Stimulated activated CD8-positive, alpha-beta memory T cell treated with anti-CD3 and anti-CD28 coated beads, Interleukin-12 subunit alpha, Interleukin-12 subunit beta, amount 100 ng/mL, for 1 hour (primary cell): ENCODE measurements at places on chromosomes 2 and 18.
A peak's percentile ranks its signal among the peaks of the same experiment; 100 is the strongest.

DNA sequence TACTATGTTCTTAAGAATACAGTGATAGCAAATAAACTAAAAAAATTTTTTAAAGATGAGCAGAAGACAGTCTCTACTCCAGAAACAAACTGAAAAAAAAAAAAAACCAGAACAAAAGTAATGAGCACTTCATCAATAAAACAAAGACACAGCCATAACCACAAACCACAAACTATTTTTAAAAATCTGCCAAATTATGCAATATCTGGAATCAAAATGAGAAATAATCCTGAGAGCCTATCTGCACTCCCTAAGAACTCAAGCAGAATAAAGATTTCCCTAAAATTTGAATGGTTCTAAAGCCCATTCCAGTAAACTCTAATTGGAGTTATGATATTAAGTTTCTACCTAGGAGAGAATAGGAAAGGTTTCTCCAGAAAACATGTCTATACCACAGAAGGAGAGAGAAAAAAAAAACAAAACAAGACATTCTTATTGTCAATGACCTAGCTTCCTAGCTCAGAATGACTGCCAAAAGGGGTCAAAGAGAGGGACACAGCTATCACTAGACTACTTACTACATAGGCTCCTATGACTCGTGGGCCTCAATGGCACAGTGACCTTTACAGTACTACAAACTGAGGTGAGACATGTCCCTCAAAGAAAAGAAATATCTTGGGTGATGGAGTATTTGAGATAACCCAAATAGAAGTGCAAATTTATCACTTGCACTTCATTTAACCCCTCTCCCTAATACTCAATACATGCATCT is 262.8 kb downstream of the ZEB2 start:
- no peak for DNase-seq

GRCh38 chr2:31214444-31214915 is 2.8 kb downstream of the CAPN14 start:
- DNase-seq: no peak

DNA sequence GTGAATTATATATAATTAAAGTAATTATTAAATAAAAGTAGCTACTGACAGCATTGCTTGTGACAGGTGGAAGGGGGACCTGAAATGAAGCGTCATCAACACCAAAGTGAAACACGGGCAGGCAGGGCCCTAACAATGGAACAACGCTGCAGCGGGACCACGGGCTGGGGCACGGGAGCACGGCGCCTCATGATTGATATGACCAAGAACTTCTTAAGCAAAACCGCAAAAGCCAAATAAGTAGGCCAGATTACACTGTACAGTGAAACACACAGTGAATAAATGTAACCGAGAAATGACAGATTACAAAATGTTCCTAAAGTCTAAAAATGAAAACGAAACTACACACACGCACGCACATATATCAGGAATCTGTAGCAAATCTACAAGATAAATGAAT is 81.4 kb downstream of the SNTG2 start:
- no peak for DNase-seq

DNA sequence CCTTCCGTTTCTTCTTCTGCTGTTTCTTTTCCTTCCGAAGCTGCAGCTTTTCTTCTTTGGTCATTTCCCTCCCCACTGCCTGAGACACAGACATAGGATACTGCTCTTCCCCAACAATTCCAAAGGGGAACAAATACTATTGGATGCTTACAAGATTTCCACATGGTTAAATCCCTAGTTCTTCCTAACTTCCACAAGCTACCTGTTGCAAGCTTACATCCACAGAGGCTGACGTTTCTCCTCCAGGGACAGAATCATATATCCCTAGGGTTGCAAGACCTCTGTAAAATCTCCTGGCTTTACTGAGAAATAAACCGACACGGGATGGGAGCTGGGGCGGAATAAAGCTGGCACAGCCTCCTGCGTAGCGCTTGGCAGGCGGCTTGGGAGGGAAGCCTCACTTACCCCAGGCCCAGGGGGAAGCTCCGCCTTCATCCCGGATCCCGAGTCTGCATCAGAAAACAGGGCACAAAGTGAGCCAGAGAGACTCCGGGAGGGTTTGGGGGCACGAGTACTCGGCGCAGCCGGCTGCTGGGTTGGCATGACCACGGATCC is 590 bp downstream of the EIF2B4 start:
- DNase-seq: no peak

GRCh38 chr2:190060626-190061025 is 1.9 kb downstream of the MSTN start:
- DNase-seq: no peak

GRCh38 chr2:192254444-192254843 is 59.7 kb upstream of the TMEFF2 start:
- DNase-seq: no peak

GRCh38 chr18:55477499-55477859 is 110.5 kb downstream of the TCF4 start:
- no peak for DNase-seq

DNA sequence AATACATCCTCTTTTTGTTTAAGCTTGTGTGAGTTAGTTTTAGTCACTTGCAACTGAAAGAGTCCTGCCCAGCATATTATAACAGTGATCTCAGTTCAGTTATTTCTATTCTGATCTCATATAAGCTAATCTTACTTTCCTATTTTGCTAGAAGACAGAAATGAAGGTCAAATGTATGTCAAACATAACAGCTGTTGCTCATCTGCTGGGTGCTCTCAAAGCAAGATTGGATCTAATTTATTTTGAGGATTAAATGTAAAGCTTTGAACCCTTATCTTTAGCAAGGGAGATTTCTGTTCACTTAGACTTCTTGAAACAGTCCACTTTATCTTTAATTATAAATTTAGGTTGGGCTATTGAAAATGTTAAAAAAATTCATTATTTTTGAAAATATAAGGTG is 31.2 kb downstream of the CRYGD start:
- no peak for DNase-seq

DNA sequence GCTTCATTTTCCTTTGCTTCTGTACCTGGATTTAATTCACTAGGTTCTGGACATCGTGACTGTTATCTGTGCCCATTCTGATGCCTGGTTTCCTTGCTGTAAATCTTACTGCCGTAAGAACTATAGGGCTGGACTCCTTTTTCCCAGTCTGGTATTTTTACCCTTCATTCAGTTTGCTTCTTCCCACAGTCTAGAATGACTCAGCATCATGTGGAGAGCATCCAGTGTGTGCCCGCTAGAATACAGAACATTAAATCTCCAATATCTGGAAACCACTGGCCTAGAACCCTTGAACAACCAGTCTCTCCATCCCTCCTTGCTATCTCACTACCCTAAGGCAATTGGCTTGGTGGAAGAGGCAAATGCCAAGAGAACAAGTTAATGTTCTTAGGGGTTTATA is 1075.4 kb upstream of the ZEB2 start:
- no peak for DNase-seq

DNA sequence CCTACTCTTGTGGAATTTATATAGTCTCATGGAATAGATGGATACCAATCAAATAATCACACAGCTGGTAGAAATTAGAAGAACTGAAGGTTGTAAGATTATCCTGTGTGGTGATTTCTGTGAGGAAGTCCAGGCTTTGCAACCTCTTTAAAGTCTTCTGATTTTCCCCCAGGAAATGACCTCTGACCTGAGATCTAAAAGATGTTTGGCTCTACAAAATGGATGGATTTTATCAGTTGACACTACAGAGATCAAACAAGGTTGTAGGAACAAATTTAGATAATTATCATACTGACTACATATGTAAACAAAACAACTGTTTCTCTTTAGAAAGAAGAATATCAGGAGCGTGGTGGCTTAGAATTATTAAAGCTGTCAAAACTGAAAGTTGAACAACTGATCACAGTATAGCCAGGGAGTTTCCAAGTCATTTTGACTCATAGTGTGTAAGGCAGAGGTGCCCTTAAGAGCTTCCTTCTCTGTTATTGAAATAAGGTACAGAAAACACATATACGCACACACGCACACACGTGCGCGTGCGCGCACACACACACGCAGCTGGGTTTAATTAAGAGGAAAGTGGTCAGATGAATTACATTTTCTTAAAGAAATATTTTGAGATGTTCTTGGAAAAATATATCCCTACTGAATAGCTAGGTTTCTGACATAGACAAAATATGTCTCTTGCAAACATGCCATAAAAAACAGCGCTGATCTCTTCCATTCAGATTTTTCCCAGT is 35.5 kb upstream of the PELI1 start:
- DNase-seq: no peak

DNA sequence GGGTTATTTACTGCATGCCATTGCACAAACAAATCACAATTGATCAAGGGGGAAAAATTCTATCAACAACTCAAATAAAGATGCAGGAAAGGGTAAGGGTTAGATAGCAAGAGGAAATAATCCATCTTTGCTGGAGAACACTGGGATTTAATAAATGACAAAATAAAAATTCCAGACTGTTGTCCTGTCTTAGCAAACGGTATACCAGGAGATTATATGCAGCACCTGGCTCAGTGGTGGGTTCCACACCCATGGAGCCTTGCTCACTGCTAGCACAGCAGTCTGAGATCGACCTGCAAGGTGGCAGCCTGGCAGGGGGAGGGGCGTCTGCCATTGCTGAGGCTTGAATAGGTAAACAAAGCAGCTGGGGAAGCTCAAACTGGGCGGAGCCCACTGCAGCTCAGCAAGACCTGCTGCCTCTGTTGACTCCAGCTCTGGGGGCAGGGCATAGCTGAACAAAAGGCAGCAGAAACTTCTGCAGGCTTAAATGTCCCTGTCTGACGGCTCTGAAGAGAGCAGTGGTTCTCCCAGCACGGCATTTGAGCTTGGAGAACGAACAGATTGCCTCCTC is 296.5 kb upstream of the THSD7B start:
- DNase-seq: no peak

- no peak for DNase-seq
These were observed 8.4 kb upstream of the SATB2 start for GRCh38 chr2:199465988-199466691.

- DNase-seq: no peak
These were observed 116.8 kb upstream of the PID1 start for GRCh38 chr2:229387866-229388265.

DNA sequence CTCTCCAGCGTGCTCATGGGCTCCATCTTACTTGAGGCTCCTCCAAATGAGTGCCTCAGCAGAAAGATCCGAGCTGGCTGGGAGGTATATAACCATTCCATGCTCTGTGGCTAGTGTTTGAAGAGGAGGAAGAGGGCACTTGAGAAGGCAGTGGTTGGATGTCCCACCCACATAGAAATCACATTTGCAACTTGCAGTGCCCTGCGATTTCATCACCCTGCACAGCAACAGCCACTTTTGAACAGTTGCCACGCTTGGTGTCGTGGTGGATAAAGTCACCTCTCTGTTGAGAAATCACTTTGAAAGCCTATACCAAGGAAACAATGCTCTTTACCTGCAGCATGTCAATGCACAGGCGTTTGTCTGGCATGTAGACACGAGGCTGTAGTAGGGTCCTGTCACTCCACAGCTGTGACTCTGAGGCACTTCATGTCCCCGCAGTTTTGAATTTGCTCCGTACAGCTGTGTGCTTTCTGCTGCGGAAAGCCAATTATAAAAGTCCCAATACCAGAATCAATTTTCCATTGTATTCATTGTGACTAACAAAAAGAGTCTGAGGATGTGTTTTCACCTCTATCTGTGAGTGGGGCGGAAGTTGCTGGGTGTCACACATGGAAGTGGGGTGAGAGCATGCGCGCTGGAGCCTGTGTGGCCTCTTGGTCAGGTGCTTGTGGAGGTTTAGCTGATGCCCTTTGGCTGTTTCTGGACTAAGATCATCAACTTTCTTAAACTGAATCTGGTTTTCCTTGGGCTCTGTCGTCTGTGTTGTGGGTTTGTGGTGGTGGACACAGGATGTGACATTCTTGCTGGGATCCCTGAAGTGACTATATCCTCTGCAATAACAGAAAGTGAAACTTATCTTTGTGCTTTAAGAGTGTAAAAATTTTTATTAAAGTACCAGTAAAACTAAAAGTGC is 2.8 kb downstream of the CNDP2 start:
- DNase-seq: peak; percentile 71

DNA sequence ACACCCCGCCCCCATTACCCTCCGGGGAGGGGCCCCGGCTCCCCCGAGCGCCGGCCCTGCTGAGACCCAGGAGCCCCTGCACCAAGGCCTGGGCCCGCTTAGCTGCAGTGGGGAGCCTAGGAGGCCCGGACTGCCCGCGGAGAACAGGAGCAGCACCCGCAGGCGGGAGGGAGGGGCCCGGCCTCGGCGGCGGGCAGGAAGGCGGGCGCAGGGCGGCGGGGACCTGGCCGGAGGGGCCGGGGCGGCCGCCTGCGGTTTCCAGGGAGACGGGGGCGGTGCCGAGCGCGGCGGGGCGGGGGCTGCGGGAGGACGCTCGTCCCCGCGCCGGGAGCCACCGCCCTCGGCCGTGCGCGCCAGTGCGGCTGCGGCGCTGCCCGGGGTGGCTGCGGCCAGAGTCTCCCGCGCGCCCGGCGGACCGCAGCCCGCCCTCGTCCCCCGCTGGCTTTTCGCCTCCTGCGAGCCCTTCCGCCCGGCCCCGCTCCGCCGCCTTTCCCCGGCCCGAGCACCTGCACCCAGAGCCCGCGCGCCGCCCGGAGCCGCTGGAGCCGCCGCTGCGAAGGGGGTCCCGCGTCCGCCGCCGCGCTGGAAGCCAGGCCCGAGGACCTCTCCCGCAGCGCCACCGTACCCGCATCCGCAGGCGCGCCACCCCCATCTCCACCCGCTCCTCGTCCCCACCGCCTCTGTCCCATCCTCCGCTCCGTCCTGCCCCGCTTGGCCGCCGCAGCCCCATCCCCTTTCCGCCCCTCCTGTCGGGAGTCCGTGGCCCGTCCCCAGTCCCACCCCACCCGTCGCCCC is 17.2 kb downstream of the GPC1 start:
- no peak for DNase-seq

GRCh38 chr2:241381872-241382271 is 25.8 kb downstream of the FARP2 start:
- no peak for DNase-seq

DNA sequence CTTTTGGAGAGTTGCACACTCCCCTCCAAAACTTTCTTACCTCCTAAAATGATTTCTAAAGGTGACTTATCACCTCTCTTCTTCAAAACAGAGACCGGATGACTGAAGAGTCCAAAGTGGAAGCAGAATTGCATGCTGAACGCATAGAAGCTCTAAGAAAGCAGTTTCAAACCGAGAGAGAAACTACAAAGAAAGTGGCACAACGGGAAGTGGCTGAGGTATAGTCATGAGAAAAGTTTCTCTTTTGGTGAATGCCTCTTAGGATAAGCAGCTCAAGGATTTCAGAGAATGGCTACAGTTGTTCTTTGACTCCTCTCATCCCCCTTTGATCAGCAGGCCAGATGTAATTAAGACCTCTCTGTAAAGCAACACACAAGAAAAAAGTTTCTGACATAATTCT is 73.6 kb downstream of the GTF3C3 start:
- DNase-seq: no peak

GRCh38 chr2:216306868-216307267 is 65.4 kb downstream of the MARCHF4 start:
- DNase-seq: no peak

GRCh38 chr2:12979066-12979465 is 262.3 kb downstream of the TRIB2 start:
- no peak for DNase-seq

DNA sequence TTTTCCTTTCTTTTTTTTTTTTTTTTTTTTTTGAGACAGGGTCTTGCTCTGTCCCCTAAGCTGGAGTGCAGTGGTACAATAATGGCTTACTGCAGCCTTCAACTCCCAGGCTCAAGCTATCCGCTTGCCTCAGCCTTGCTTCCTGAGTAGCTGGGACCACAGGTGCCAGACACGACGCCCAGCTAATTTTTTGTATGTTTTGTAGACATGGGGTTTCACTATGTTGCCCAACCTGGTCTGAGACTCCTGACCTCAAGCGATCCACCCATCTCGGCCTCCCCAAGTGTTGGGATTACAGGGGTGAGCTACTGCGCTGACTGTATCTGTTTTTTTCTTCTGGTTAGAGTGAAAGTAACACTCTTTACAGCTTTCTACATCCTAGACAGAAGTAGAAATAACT is 240.3 kb upstream of the FBXO11 start:
- DNase-seq: no peak

GRCh38 chr18:75923169-75923568 is 495.7 kb upstream of the SMIM21 start:
- DNase-seq: no peak
